ENCODE measurements at places on chromosomes 1 and 21.

- peak; percentile 48 for DNase-seq
Measured at GRCh38 chr1:35637401-35637809, 3.9 kb downstream of the PSMB2 start.

- no peak for DNase-seq
Measured at GRCh38 chr1:28266920-28267322, 7.6 kb downstream of the SESN2 start.

DNA sequence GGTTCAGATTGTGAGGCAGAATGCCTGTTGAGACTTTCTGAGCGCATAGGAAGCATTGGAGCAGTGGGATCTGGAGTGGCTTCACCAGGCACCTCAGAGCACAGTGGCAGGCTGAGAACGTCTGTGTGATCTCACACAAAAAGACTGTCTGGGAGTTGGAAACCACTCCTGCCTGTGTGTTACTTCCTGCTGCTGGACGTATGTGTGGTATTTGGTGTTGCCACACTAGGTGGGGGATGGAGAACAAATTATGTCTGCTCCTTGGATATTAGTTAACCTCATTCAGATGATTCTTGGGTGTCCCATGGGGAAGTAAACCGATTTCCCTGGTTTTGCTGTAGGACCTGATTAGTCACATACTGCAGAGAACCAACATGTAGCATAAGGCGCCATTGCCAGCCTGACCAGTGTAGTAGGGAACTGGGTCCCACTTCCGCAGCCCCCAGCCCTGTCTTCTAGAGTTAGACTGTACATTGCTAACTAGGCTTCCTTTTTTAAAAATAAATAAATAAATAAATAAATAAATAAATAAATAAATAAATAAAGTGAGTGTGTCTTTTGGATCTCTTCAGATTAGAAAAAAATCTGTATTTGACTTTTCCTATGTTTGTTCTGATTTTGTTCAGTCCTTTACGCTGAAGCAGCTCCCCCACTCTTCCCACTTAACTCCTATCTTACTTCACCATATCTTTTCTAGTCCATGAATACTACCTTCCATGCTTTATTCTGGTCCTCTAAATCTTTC, 26.9 kb downstream of the UCK2 start:
- DNase-seq: peak; percentile 76

- DNase-seq: no peak
Measured at GRCh38 chr21:33332143-33332542, 7.4 kb downstream of the IFNAR1 start.

DNA sequence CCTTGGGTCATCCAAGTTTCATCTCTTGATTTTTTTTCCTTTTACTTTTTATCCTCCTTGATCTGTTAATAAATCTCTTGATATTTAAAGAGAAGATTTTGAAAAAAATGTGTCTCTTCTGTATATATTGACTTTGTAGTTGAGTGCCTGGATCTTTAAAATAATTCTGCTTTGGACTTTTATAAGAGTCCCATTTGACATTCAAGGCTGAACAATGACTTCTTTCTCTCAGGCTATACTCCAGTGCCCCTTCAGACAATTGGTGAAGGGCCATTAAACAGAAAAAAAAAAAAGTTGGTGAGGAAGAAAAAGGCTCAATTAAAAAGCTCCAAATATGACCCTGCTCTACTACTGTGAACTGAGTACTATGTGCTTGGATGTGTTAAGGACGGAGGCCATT, 40.9 kb upstream of the CITED4 start:
- DNase-seq: no peak

DNA sequence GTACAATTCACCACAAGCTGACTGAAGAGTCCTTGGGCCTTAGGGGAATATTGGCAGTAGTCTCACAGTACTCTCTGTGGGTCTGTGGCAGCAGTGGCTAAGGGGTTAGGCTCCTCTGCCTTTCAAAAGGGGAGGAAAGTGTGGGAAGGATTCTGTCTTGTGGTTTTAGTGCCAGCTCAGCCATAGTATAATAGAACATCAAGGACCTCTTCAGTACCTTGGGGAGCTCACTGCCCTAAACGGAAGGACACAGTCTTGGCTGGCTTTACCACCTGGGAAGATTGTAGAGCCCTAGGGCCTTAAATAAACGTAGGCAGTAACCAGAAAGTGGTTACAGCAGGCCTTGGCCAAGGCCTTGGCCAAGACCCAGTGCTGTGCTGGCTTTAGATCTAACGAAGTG, 265.7 kb downstream of the COL11A1 start:
- DNase-seq: no peak

DNA sequence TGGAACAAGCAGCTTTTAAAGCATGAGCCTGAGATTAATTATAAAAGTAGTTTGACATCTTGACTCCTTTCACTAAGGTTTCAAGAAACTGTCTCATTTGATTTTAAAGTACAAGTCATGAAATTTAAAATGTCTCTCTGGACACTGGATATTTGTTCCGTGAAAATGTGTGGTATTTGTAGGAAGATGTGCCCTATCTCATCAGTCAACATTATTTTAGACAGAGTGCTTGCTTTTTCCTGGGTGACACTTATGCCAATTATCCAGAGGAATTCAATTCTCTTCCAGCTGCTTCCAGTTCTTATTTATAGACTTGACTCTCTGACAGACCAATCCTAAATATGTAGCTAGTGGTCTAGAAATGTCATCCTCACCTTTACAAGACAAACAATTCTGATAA, 300.4 kb downstream of the PLA2G4A start:
- DNase-seq: no peak
